ENCODE measurements at places on chromosomes 2 and 18.
A peak's percentile ranks its signal among the peaks of the same experiment; 100 is the strongest.

GRCh38 chr2:131156452-131157149 lies 51.5 kb downstream of the PLEKHB2 start:
- DNase-seq = no peak

DNA sequence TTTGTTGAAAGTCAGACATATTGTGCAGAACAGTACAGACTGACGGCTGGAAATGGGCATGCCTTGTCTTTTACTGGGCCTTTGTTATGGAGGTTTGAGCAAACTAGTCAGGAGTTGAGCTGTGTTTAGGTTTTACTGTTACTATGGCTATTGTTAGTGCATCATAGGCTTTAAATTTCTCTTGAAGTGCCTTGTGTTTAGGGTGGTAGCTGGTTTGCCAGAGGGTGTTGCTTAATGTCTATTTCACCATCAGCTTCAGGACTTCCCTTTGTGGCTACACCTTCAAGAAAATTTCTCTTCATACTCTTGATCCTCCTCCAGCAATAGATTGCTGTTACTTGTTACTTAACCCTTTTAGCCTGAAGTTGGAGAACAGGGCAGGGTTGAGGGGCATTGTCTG lies 104.6 kb downstream of the CAPN13 start:
- no peak for DNase-seq

- no peak for DNase-seq
Observed at GRCh38 chr18:62436636-62437234, 86.1 kb upstream of the ZCCHC2 start.

- DNase-seq = no peak
Observed at GRCh38 chr2:3117650-3118216, 259.9 kb downstream of the EIPR1 start.

DNA sequence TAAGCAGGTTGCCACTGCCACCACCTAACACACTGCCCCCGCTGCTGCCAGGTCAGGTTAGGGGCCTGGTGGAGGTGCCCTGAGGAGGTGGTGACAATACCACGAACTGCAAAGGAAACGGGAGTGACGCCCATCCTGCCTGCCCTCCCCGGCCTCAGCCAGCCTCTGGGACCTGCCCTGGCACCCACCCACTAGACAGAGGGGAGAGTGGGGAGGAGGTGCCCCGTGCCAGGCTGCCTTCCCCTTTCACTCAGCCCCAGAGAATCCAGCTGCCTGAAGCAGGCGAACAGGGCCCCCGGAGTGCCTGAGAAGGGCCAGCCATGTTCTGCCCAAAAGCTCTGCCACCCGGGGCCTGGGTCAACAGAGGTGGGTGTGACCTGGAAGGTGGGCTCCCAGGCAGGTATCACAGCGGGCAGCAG lies 44.5 kb upstream of the FOSL2 start:
- DNase-seq = no peak

- no peak for DNase-seq
Observed at GRCh38 chr2:230090967-230091366, 22.2 kb upstream of the SLC16A14 start.

GRCh38 chr2:69203166-69203985 lies 183.7 kb downstream of the GFPT1 start:
- DNase-seq = no peak

GRCh38 chr2:159326569-159327255 lies 40.2 kb upstream of the WDSUB1 start:
- DNase-seq = no peak

- no peak for DNase-seq
Observed at GRCh38 chr18:4433717-4434116, 21.4 kb downstream of the DLGAP1 start.

DNA sequence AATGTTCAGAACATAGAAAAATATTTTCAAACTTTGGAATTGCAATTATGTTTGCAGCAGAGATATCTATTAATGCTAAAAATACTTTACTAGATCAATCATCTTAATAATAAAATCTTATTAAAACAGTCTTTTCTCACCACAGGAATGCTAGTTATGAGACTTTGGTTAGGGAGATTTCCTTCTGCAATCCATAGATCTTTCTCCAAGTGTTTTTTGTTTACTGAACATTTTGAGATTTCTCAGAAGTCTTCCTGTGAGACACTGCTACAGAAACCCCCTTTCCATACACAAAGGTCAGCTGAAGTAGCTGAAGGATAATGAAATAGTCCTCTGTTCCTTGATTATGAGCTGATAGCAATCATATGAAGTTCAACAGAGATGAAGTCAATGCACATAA lies 59.4 kb upstream of the RAPH1 start:
- DNase-seq = no peak

- DNase-seq = no peak
Observed at GRCh38 chr2:171939058-171939742, 16.9 kb downstream of the HAT1 start.

DNA sequence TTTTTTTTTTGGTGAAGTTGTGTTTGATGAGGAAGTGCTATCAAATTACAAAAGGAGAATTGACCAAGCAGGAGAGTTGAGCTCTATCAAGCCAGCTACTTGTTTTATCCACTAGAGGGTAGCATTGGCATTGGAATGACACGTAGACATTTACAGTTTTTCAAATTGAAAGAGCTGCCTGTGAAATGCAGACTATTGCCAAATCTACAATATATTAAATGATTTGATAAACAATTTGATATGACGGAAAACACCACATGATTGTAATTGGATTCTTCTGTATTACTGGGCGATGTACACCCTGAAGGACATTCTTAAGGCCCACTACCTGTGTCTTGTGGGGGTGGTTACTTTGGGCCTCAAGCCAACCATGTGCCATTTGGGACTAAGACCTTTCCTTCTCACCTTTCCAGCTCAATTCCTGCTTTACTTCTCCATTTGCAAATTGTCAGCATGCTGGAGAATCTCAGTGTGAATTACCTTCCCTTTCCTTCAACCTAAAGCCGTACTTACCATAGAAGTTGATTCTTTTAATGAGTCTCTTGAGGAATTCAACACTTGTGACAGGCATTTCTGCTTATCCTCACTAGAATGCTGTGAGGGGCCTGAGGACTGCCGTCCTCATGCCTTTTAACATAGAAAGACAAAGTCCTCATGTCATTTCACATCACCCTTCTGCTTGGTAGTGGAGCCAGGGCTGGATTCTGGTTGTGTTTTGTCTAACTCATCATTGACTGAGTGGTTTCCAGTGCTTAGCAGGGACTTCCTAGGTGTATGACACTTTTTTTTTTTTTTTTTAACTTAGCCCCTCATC lies 134.8 kb upstream of the THUMPD2 start:
- DNase-seq = peak; percentile 63

DNA sequence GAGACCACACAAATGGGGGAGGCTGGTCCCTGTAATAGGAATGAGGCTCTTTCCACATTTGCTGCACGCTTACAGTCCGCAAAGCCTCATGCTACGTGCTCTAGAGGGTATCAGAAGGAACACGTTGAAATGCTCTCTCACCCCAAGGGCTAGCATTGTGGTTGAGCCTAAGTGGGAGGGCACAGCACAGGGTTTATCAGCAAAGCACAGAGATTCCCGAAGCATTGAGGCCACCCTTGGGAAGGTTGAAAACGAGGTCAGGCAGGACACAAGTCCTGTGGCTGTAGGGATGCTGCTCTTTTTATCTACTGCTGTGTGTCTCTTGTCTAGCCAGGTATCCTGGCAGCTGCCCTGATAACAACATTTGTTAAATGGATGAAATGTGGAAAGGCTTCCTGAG lies 378.3 kb downstream of the EN1 start:
- no peak for DNase-seq

DNA sequence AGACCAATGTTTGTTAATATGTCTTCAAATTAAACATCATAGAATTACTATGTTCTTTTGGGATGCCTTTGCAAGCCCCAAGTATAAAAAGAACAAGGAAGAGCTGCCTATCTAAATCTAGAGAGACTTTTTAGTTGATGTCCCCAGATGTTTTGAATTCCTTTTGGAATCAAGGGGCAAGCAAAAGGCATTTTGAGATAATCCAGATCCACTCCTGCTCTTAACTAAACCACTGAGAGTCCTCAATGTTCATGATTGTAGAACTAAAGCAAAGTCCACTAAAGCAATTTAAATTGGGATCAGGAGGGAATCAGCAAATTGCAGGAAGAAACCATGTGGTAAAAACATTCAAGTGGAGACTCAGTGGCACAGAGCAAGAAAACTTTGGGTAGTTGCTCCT lies 558.5 kb upstream of the VRK2 start:
- no peak for DNase-seq

GRCh38 chr2:239002591-239002953 lies 154.7 kb downstream of the TWIST2 start:
- DNase-seq = no peak

DNA sequence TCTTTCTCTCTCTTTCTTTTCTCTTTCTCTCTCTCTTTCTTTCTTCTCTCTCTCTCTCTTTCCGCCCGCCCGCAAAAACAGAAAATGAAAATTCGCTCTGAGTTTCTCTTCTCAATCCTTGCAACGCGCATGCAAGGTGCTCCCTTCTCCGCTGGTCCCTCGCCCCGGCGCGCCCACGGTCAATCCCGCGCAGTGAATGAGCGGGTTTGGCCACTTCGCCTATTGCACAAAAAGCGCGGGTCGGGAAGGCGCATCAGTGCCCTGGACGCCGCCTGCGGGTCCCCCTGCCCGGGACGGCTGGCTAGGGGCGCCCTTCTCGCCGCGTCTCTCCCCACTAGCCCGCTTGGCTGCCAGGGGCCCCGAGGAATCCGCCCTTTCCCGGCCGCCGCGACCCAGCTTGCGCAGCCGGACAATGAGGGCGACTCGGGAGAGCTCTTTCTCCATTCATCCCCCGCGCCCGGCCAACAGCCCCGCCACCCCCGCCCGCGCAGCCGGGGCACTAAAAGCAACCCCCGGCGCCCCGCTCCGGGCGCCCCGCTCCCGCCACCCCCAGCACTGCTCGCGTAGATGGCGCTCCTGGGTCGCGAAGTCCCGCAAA lies 706 bp downstream of the LAMA1 start:
- DNase-seq = no peak

DNA sequence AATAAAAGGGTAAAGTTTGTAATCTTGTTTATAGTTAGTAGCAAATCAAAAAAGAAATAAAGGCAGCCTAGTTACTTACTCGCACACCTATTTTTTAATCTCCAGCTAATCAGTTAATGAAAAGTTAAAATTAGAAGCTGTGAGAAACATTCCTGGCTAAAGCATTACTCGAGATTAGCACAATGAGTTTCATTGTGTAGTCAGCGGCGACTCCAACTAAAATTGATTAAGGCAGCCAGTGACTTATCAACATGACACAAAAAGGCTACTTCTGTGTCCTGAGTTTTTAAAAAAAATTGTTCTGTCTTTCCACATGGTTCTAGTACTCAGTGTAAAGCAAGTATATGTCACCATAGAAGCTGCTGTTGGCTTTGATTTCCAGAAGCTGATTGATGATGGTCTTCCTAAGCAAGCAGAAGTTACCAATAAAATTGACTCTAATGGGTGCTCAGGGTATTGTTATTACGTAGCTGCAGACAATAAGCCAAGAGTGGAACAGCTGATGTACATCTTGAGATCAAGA lies 159.2 kb downstream of the CPS1 start:
- DNase-seq = no peak

GRCh38 chr2:165562233-165562632 lies 92.7 kb downstream of the CSRNP3 start:
- DNase-seq = no peak

GRCh38 chr18:58180738-58181353 lies 136.8 kb downstream of the NEDD4L start:
- peak; percentile 16 for DNase-seq

- no peak for DNase-seq
Observed at GRCh38 chr2:174729797-174730697, 34.2 kb downstream of the CHRNA1 start.

GRCh38 chr2:104878863-104879512 lies 25.1 kb downstream of the POU3F3 start:
- DNase-seq = no peak

DNA sequence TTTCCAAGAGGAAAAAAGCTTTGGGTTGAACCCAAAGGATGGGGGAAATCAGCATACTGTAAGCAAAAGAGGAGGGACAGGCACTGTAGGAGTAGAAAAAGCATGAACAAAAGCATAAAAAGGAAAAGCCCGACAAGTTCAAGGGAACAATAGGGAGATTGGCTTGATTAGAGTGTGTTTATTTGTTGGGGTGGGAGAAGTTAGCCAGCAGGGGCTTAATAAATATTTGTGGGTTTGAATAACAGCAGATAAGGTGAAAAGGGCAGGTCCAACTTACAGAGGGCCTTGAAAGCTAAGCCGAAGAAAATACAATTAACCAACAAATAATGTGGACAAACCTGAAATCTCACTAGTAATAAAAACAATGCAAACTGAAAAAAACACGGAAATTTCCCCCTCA lies 126.7 kb downstream of the THADA start:
- DNase-seq = no peak

- DNase-seq = no peak
Observed at GRCh38 chr2:69087912-69088240, 74.9 kb downstream of the ANTXR1 start.

DNA sequence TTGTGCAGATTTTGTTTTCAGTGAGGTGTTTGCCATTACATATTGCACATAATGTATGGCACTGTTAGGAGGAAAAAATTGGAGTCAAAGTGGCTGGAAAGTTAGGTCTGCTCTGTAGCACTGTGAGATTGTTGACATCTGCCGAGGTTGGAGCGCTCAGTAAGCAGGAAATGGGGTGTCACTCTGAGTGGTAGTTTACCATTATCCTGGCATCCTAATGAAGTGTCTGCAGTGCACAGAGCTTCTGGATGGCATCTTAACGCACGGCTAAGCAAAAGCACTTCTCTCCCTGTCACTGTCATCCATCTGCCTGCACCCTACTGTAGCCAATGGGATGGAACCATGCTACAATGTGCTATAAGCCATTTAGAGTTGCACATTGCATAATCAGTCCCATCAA lies 561.9 kb downstream of the ARHGAP15 start:
- no peak for DNase-seq

- no peak for DNase-seq
Observed at GRCh38 chr2:216634370-216635148, 1.3 kb downstream of the IGFBP2 start.

DNA sequence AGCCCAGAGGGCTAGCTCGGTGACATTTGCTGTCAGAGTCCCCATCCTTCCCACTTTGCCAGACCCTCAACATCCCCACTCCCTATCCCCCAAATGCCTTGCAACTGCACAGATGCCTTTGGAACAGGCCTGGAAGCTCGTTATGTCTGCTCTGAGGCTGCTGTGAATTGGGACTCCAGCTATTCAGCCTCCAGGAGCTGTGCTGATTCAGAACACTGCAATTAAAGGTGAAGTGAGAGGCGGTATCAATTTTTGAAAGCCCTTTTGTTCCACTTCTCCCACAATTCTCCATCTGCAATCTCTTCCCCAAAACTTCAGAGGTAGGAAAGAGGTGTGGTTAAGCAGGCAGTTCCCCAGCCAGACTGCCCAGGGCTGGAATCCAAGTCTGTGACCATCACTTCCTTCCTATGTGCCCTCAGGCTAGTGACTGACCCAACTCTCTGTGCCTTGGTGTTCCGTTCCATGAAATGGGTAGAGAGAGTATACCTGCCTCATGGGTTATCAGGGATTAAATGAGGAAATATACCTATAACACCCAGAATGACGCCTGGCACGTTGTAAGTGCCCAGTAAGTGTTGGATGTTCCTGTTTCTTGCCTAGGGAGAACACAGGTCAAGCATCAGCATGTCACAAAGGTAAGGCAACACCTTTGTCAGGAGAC lies 17.5 kb downstream of the NOSTRIN start:
- DNase-seq = no peak
